ENCODE measurements at places on chromosomes 3 and 15.
A peak's percentile ranks its signal among the peaks of the same experiment; 100 is the strongest.

GRCh38 chr15:93861413-93861812, 369.9 kb upstream of the MCTP2 start:
- DNase-seq = no peak

DNA sequence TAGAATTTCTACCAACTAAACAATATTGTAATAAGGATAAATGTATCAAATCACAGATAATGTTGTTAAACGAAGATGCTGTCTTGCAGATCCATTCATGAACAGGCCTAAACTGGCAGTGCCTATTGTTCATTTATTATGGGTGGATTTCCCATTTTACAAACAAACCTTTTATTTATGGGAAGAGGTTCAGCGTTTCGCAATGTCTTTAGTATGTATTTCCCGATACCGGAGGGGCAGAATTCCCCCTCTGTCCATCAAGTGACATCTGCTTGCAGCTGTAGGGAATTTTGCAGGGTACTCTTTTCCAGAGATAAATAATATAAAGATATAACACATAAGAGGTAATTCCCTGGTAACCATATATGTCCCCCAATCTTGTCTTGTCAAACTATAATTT, 5.7 kb downstream of the CEP19 start:
- no peak for DNase-seq

- DNase-seq = no peak
Measured at GRCh38 chr3:162250782-162251181, 754.2 kb downstream of the OTOL1 start.

- no peak for DNase-seq
Measured at GRCh38 chr3:128353991-128354687, 112.6 kb downstream of the DNAJB8 start.

- no peak for DNase-seq
Measured at GRCh38 chr3:77053795-77054194, 13.9 kb downstream of the ROBO2 start.

GRCh38 chr3:122920986-122921385, 106.6 kb downstream of the SEMA5B start:
- no peak for DNase-seq

GRCh38 chr15:74045184-74045583, 37.2 kb downstream of the GOLGA6A start:
- no peak for DNase-seq

- DNase-seq = peak; percentile 33
Measured at GRCh38 chr15:73927003-73927475, 777 bp downstream of the LOXL1 start.

- DNase-seq = no peak
Measured at GRCh38 chr3:54358316-54358715, 236.0 kb downstream of the CACNA2D3 start.

GRCh38 chr3:27342267-27342666, 26.9 kb downstream of the NEK10 start:
- no peak for DNase-seq

- no peak for DNase-seq
Measured at GRCh38 chr3:186826410-186826975, 16.0 kb upstream of the ADIPOQ start.

GRCh38 chr3:9647450-9647849, 1.9 kb upstream of the MTMR14 start:
- DNase-seq = no peak

DNA sequence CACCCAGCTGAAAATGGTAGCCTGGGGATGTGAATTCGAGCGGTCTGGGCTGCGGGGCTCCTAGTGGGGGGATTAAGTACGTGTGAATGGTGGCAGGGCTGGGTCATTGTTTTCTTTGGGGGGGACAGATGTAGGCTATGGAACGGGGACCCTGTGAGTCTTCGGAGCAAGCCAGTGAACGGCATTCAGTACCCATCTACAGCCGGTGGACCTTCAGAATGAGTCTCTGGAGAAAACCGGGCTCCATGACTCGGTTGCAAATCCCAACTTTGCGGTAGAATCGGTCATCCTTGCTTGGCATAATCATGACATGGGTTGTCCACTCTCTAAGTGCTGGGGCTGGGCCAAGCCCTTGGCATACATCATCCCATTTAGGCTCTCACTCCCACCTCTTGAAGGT, 7.2 kb upstream of the EOMES start:
- DNase-seq = no peak

DNA sequence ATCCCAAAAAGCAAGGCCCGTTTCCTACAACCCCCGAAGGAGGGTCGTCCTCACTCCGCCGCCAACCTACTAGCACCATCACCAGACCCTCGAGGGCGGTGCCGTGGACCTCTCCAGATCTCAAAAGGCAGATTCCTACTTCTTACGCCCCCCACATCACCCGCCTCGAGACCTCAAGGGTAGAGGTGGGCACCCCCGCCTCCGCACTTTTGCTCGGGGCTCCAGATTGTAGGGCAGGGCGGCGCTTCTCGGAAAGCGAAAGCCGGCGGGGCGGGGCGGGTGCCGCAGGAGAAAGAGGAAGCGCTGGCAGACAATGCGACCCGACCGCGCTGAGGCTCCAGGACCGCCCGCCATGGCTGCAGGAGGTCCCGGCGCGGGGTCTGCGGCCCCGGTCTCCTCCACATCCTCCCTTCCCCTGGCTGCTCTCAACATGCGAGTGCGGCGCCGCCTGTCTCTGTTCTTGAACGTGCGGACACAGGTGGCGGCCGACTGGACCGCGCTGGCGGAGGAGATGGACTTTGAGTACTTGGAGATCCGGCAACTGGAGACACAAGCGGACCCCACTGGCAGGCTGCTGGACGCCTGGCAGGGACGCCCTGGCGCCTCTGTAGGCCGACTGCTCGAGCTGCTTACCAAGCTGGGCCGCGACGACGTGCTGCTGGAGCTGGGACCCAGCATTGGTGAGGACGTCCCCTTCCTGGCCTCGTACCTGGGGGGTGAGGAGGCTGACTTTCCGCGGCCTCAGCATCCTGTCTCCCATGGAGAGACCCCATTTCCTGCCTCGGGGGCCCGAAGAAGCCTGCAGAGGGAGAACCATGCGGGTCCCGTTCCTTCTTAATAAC, at the start of gene MYD88:
Gene MYD88 (plus strand): TSS at position 313 of the 842 bp plus-strand sequence. CDS start 40 bp downstream, at position 353.
- DNase-seq = no peak

DNA sequence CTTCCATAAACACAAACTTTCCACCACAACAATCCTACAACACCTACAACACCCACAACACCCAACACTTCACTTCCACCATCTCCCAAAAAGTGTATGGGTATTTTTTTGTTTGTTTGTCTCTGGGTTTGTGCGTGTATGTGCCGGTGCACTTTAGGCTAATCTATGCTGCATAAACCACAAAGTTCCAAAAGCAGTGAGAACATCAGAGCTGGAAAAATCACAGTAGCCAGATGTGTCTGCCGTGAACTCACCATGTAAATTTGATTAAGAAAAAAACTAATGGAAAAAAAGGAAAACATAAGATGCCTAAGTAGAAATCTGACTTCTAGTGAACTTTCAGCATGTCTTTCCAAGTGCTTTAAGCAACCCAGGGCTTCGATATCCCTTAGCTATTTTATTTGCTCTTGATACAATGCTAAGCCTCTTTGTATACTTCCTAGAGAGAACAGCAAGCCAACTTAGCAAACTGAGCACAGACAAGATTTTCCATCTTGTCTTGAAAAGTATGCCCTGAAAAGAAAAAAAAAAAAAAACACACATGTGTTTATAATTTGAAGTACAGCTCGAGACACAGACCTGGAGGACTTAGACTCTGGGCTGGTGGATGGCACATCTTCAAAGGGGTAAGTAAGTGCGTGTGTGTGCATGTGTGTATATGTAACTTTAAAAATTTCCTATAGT, 91.4 kb downstream of the WWTR1 start:
- DNase-seq = no peak

DNA sequence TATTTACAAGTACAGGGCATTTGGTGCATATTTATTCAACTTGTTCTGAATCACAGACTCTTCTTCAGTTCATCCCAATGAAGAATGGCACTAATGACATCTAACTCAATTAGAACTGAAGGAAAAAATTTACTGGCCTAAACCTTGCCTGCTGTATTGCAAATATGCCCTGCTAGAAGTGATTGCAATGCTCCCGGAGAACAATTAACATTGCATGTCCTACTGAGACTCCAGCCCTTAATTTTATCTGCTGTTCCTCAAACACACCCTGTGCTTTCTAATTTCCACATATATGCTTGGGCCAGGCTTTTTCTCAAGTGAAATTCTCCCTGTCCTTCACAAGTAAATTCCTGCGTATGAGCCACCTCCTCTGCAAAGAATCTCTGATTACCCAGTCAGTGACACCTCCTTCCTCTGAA, 8.3 kb downstream of the ACKR4 start:
- no peak for DNase-seq

GRCh38 chr15:70922119-70922518, 29.5 kb downstream of the LRRC49 start:
- DNase-seq = no peak

GRCh38 chr3:52137311-52137710, 16.9 kb downstream of the POC1A start:
- no peak for DNase-seq

DNA sequence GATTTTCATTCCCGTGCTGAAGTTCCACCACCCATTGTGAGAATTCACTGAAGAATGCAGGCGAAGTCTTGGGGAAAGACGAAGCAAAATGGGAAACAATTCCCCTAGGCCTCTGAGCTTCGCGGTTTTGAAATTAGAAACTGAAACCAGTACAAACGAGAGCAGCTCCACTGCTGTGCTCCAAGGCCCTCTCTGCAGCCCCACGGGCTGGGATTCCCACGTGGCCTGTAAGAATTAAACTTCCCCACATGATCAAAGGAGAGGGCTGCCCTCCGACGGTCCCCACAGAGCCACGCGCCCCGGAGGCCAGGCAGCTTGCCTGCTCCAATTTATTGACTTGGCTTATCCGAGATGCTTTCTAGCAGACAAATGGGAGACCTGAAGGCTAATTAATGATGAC, 144.0 kb downstream of the GREM1 start:
- DNase-seq = no peak

DNA sequence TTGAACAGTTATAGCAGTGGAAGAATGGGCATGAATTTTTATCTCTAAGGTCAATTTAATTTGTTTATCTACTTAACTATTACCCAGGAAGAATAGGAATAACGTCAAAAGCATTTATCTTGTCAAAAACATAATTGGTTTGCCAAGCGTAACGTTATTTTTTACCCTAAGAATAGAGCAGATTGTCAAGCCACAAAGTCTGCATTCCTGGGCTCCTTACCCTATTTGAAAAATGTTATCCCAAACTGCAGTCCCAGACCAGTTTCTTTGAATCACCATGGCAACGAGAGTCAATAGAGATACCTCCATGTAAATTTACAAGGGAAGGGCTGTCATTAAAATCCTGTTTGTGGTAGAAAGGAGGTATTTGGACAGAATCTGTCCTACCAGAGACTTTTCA, 61.1 kb downstream of the CPNE4 start:
- DNase-seq = no peak

GRCh38 chr15:90036806-90037510, 35.8 kb downstream of the ZNF710 start:
- DNase-seq = no peak

GRCh38 chr3:197022405-197023231, 7.0 kb downstream of the MELTF start:
- DNase-seq = no peak

DNA sequence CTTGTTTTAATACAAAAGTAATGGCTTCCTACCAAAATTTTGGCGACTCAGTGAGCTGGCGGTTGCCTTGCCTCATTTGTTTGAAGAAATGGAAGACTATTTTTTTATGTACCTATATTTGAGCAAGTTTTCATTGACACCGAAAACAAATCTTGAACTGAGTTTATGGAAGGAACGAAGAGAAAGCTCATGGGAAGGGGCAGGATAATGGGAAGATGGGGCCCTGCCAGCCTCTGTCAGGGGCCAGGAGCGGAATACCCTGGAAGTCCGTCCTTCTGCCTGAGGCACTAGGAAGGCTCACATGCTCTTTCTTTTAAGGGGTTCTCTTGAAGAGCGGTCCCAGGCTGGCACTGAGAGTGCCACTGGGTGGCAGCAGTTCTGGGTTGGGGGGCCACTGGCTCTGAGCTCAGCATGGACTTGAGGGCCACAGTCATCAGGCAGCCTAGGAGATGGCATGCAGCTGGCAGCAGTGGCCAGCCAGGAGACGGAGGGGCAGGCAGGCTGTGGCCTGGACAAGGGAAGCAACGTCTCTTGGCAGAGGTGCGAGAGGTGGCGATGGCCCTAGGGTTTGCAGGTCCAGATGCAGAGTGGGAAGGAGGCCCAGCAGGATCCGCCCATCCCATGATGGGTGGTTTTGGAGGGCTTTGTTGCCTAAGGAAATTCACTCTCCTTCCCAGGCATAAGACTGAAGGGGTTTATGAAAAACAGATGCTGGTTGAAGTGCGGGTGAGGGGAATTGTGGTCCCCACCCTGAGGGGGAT, 41.6 kb downstream of the ISG20 start:
- no peak for DNase-seq

- DNase-seq = no peak
Measured at GRCh38 chr15:29666241-29666640, 156.0 kb downstream of the TJP1 start.

DNA sequence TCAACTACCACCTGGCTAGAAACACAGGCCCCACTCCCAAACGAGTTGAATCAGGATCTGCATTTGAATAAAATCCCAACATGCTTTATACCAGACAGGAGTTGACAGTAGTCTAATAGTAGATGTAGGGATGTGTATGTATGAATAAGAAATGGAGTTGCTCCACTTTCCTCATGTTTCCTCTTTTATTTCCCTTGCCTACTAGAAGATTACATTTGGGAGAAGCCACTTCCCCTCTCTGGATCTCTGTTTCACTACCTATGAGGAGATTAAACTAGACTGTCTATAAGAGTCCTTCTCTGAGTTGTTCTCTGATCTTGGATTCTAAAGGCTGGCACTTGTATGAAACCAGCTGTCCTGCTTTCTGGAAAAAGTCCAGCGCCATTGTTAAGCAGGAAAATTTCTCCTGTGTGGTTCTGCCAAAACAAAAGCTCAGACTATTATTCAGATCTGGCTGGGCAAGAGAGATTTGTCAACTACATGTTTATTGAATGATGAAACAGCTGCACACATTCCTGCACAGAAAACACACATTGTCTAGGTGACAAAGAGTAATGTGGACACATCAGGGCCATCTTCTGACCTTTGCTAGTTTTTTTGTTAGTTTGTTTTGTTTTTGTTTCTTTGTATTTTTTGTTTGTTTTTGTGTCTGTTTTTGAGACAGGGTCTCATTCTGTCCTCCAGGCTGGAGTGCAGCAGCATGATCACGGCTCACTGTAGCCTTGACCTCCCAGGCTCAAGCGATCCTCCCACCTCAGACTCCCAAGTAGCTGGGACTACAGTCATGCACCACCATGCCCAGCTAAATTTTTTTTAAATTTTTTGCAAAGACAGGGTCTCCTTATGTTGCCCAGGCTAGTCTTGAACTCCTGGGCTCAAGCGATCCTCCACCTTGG, 29.9 kb downstream of the ACP3 start:
- no peak for DNase-seq

GRCh38 chr3:107271787-107272387, 105.4 kb upstream of the CCDC54 start:
- no peak for DNase-seq

All from NCI-H1092 (cell line).